NCI-H446 (cell line): ENCODE measurements at places on chromosomes 1 and 21.

GRCh38 chr1:212566522-212567479 lies 41.8 kb upstream of the ATF3 start:
- peak; percentile 63 for DNase-seq

GRCh38 chr1:43345120-43345519 lies 7.5 kb downstream of the MPL start:
- no peak for DNase-seq

- DNase-seq, result peak; percentile 20
These were observed 139.2 kb downstream of the TM2D1 start for GRCh38 chr1:61585714-61586113.

DNA sequence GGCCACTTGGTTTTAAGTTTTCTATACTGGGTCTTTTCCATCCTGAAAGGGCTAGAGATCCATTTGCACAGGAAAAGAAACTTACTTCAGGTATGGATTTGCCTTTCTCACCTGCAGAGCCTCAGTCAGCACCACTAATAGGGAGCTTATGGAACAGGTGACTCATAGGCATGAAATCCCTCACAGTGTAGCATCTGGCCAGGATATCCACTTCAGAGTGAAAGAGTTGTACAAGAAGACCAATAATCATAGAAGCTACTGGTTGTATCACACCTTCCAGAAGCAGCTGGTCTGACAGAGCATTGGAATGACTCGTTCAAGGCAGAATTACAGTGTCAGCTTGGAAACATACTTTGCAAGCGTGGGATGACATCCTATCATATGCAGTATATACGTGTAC lies 26.3 kb upstream of the SYT14 start:
- DNase-seq, result no peak

DNA sequence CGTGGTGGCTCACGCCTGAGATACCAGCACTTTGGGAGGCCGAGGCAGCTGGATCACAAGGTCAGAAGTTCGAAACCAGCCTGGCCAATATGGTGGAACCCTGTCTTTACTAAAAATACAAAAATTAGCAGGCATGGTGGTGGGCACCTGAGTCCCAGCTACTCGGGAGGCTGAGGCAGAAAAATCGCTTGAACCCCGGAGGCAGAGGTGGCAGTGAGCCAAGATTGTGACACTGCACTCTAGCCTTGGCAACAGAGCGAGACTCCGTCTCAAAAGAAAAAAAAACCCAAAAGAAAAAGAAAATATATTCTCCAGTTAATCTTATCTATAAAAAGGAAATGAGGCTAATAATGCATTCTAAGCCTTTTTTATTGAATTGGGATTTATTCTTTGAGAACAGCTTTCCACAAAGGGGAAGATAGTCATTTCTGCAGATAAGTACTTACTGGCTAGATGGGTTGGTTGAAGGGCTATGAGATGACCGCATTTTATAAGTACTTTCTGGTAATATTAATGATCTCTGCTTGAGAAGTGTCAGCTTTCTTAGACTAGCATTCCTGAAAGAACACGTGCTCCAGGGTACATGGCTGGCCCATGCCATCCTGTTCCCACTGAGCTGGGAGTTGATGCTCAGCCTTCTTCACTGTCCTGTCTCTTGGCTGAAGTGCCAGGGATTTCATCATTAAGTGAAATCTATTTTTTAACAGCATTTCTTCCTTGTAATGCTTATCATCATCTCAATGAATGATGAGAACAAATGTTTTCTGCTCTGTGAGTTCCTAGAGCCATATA lies 57.9 kb downstream of the SASS6 start:
- DNase-seq, result no peak

DNA sequence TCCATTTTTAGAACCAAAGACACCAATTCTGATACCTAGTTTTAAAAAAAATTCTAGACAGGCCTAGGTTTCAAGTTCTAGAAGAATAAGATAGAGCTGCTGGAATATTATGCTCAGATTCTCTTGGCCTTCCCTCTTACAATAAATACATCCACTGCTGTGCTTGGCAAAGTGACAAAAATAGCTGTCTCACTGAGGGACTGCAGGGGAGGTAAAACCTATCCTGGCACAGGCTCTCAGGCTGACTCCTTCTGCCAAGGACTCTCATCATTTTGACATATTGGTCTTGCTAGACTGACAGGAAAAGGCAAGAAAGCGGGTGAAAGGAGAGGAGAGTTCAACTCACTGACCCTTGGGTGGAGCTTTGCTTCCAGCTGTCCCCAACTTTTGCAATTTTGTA lies 197.0 kb upstream of the LHX8 start:
- DNase-seq, result peak; percentile 98

DNA sequence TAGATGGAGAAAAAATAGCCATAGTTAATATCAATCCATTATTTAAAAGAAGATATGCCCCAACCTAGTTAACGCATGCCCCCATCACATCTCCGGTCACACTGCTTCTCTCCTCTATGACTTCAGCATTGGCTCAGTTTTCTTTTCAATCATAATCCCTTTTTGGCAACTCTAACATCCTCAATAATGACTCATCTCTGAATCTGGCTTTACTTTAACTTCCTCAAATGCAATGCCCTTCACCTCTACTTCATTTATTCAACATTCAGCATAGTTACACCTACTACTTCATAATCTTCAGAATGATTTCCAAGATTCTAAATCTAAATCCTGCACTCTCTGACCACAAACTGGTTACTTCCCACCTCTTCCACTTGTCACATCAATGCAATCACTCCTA lies 417.3 kb downstream of the USH2A start:
- DNase-seq, result no peak

DNA sequence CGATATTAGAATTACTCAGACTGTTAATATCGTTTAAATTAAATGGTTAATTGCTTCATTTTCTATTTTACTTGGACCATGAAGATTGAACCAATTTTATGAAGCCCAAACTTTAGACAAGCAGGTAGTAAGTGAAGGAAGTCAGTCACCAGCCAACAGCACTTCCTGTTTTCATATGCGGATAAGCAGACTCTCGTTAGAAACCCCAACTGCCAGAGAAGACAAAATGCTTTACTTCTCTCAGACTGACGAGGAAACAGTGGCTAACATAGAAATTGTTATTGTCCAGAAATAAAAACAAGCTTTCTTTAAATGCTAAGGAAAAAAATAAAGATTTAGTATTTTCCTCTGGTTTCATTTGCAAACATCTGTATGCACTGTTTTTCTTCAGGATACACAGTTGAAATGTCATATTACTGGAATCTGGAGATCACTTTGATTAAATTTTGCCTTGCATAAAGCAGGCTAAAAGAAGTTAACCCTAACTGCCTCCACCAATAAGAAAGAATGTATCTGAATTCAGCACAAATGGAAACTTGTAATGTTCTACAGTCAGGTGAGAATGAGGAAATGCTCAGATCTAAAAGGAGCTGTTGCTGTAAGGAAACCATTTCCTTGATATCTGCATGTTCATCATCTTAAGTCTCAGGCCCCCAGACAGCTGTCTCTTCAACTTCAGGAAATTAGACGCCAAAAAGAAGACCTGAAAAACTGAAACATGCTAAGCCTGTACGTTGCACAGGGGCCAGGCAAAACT lies 129.8 kb upstream of the SAMSN1 start:
- DNase-seq, result no peak

DNA sequence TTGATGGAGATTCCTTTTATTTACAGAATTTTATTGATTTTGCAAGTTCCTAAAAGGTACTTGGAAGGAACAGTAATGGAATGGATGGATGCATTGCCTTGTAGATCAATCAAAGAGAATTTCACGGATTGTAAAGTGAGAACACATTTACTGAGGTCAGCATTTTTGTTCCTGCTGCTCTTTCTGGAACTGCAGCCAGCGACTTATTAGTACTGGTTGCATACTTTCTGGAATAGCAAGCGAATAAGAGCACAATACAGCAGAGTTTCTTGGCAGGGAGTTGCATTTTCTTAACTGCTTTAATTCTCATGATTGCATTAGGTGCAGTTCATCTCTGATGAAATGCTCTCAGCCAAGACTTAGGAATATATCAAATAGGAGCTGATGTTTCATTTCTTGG lies 106.1 kb upstream of the CHODL start:
- peak; percentile 30 for DNase-seq

DNA sequence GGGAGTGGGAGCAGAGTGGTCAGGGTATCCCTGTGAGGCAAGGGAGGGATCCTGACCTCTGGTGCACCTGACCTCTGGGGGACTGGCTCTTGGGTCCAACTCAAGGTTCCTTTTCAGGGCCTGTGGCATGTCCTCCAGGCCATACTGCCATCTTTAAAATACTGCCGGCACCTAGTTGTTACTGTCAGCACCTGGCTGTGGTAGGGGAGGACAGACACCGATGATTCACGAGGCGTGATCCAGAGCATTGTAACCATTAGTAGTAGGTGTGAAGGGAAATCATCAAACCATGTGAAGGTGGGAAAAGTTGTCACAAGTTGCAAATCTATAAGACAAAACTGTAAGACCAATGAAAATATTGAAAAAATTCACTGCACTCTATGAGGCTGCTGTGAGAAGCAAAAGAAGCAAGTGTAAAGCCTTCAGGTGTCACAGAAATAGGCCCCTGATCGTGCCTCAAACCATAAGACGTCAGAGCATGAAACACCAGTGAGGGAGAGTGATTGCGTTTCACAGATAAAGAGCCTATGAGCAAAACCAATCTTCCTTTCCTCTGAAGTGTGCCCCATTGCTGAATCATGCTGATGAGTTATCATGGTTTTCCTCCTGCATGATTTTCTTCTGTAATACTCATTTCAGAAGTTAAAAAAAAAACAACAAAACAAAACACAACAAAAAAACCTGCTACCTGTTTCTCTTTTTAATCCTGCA lies 55.3 kb downstream of the CDC7 start:
- no peak for DNase-seq

DNA sequence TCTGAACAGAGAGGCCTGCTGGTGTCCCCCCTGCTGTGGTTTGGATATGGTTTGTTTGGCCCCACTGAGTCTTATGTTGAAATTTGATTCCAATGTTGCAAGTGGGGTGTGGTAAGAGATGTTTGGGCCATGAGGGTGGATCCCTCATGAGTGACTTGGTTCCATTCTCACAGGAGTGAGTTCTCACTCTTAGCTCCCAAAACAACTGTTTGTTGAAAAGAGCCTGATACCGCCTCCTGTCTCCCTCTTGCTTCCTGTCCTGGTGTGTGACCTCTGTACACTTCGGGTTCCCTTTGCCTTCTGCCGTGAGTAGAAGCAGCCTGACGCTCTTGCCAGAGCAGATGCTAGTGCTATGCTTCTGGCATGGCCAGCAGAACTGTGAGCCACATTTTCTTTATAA lies 60.5 kb downstream of the C21orf91 start:
- DNase-seq, result no peak

GRCh38 chr1:159869607-159870006 lies 7.2 kb upstream of the VSIG8 start:
- no peak for DNase-seq

DNA sequence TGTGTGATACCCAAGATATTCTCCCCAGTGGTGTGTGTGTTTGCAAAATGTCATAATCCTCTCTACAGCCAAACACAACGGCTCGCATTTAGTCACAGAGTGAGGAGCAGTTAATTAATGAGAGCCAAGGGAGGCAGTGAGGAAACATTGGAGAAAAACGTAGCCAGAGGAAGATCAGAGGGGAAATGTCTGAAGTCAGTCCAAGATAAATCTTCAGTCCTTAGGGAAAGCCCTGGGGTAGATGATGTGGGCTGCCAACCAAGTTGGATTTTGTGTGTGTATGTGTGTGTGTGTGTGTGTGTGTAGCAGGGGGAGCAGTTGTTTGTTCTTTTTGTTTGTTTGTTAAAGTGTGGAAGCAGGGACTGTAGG lies 201.0 kb upstream of the PTBP2 start:
- DNase-seq, result peak; percentile 67

DNA sequence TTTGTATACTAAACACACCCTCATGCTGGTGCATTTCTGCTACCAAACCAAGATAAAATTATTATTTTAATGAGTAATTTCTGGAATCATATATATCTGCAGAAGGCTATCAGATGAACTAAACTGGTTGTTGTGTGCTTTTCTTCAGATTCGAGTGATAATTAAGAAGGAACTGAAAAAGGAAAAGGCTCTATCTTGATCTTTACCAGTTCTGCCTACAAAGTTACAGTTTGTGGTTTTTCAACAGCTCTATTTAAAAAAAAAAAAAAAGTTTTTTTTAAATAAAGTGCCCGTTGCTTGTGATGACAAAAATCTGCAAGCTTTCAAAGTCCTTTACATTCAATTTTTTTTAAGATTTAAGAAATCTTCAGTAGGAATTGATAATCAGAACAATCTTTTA lies 13.6 kb downstream of the DENND1B start:
- DNase-seq, result no peak

- no peak for DNase-seq
These were observed 57.2 kb downstream of the HUNK start for GRCh38 chr21:31930001-31930400.

DNA sequence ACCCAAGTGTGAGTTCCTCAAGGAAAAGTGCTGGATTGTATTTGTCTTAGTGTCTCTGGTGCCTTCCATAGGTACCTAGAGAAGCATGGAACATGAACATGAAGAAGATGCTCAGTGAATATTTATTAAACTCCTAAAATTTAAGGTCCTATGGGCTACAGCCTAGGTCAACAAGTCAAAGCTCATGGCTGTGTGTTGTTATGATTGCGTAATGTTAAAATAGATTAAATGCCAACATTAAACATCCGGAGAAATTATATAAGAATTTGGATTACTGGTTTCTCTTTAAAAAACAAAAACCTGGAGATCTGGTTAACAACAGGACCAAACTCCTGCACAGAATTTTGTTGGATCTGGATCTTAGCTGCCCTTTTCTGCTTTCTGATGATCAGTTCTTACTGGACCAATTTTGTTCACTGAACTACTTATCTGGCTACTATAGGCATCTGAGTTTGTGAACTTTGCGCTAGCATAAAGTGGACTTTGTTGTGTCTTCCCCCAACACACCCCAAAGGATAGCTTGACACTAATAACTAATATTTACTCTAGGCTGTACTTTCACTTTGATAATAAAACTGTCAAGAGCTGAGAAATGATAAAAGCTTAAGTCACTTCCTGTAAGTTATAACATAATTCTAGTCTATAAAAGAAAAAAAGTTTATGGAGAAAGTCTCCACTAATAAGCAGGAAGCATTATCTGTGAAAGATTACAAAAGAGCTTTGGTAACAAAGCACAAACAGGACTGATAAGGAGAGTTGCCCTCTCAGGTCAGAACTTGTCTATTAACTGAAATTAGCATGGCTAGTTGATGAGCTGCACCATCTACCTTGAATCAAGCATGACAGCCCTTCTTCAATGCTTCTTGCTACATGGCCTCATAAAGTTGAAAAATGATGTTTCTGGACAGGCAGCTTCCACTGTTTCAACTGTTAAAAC lies 20.7 kb downstream of the F5 start:
- DNase-seq, result no peak

DNA sequence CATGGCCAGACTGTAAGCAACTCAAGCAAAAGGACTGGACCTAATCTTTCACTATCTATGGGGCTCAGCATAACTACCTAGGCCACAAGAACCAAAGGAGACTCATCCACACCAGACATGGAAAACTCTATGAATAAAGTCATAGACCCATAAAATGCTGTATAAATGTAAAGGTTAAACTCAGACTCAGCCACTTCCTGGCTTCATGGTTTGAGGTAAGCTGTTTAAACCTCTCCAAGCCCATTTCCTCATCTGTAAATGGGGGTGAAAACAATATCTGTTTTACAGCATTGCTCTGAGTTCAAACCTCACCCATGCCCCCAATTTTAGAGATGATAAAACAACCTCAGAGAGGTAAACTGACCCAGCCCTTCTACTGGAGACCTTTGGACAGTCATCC lies 4.0 kb upstream of the SMIM12 start:
- no peak for DNase-seq

GRCh38 chr1:114075105-114075504 lies 78.6 kb downstream of the SYT6 start:
- no peak for DNase-seq
